ENCODE measurements at places on chromosomes 1 and 21.

DNA sequence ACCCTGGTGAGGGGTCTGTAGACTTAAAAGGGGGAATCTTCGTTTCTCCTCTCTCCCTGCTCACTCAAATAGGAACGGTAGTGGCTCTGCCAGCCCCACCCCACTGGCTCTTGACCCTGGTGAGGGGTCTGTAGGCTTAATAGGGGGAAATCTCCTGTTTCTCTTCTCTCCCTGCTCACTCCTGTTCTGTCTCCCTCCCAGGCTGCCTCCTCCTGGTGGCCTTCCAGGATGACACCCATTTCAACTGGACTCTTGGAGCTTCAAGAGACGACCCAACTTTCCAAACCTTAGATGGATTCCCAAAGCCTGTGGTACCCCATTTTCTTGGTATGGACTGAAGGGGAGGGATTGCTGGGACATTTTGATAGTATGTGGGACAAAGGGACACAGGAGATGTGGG lies 1.4 kb upstream of the EPHB2 start:
- H3K4me3 ChIP-seq: no peak overlapping the region
- no peak overlapping the region for H3K27ac ChIP-seq
- peaks cover 7% of the 10 kb centered on the region for H3K36me3 ChIP-seq
- H3K4me1 ChIP-seq: peaks cover 26% of the 10 kb centered on the region

- H3K36me3 ChIP-seq: no peaks in the 10 kb centered on the region
- H3K4me1 ChIP-seq: peaks cover 2% of the 10 kb centered on the region
- H3K4me3 ChIP-seq: no peak overlapping the region
- H3K27me3 ChIP-seq: peaks cover 18% of the 10 kb centered on the region
Observed at GRCh38 chr1:3690282-3691065, 38.2 kb downstream of the TP73 start.

GRCh38 chr1:247475793-247476192 lies 17.9 kb upstream of the OR2B11 start:
- DNase-seq: no peak
- H3K27ac ChIP-seq: no peak overlapping the region
- no peaks in the 10 kb centered on the region for H3K27me3 ChIP-seq
- H3K36me3 ChIP-seq: no peaks in the 10 kb centered on the region
- no peak overlapping the region for H3K4me3 ChIP-seq
- no peaks in the 10 kb centered on the region for H3K4me1 ChIP-seq

- no peak for DNase-seq
- H3K36me3 ChIP-seq: no peaks in the 10 kb centered on the region
- H3K27me3 ChIP-seq: no peaks in the 10 kb centered on the region
- no peak overlapping the region for H3K4me3 ChIP-seq
- no peak overlapping the region for H3K27ac ChIP-seq
Observed at GRCh38 chr1:225772848-225773247, 4.8 kb upstream of the SRP9 start.

DNA sequence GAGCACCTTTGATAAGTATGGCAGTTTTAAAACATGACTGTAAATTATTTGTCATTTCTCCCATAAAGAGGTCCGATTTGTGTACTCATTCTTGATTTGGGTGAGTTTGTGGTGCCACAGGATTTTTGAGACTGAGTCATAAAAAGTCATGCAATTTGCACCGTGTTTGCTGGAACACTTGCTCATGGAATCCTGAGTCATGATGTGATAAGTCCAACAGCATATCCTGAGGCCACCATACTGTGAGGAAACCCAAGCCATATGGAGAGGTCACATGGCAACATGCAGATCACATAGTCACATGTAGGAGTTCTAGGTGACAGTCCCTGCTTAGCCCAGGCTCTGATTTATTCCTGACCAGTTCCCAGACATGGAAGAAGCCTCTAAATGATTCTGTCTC lies 40.8 kb upstream of the PRRX1 start:
- H3K4me1 ChIP-seq: peaks cover 2% of the 10 kb centered on the region
- DNase-seq: peak; percentile 63
- H3K27ac ChIP-seq: no peak overlapping the region
- H3K4me3 ChIP-seq: no peak overlapping the region
- no peaks in the 10 kb centered on the region for H3K27me3 ChIP-seq

DNA sequence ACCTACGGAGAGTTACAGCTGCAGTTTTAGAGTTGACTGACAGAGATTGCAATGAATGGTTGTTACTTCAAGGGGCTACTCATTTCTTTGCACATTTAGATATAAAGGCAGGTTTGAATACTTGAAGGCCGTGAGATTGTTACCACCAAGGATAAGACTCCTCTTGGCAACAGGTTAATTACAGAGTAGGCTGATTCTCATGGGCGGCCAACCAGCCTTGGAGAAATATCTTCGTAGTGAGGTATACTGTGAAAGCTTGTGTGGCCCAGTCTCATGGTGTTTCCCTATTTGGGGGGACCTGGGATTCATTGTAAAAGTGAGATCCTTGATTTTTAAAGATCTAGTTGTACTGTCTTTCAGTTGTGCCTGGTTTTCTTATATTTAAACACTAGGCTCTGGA lies 103.2 kb upstream of the OLFM3 start:
- H3K36me3 ChIP-seq: no peaks in the 10 kb centered on the region
- no peak overlapping the region for H3K4me3 ChIP-seq
- H3K27ac ChIP-seq: no peak overlapping the region
- no peaks in the 10 kb centered on the region for H3K4me1 ChIP-seq
- no peaks in the 10 kb centered on the region for H3K27me3 ChIP-seq

GRCh38 chr1:212021563-212021962 lies 13.8 kb downstream of the INTS7 start:
- no peak for DNase-seq
- H3K27ac ChIP-seq: no peak overlapping the region
- H3K27me3 ChIP-seq: no peaks in the 10 kb centered on the region
- H3K4me1 ChIP-seq: no peaks in the 10 kb centered on the region

DNA sequence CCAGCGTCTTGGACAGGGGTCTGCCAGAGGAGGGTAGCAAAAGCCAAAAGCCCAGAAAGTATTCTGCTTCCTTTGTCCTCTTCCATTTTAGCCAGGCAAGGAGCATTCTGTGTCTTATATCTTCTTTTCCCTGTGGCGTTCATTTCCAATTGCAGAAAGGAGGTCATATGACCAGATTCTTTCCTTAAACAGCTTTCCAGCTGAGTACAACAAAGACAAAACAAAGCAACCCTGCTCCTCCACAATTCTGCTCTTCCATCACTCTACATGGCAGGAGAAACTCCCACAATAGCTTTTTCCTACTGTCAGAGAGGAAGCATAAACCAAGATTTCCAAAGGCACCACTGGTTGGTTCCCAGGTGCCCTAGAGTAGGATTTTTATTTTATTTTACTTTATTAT lies 19.7 kb downstream of the ENSA start:
- H3K4me3 ChIP-seq: no peak overlapping the region
- H3K27ac ChIP-seq: peak overlapping the region; percentile 38
- no peaks in the 10 kb centered on the region for H3K27me3 ChIP-seq
- H3K4me1 ChIP-seq: peaks cover 9% of the 10 kb centered on the region

GRCh38 chr1:231233735-231234417 lies 7.1 kb upstream of the GNPAT start:
- peaks cover 67% of the 10 kb centered on the region for H3K36me3 ChIP-seq
- peaks cover 4% of the 10 kb centered on the region for H3K4me1 ChIP-seq
- H3K27ac ChIP-seq: peak overlapping the region; percentile 13
- DNase-seq: no peak

GRCh38 chr1:207890136-207890738 lies 20.7 kb downstream of the CD34 start:
- peak overlapping the region; percentile 54 for H3K4me3 ChIP-seq
- peak; percentile 85 for DNase-seq
- H3K4me1 ChIP-seq: peaks cover 10% of the 10 kb centered on the region
- H3K27ac ChIP-seq: peak overlapping the region; percentile 92
- H3K27me3 ChIP-seq: no peaks in the 10 kb centered on the region
- no peaks in the 10 kb centered on the region for H3K36me3 ChIP-seq

GRCh38 chr1:22729912-22730311 lies 19.3 kb downstream of the EPHB2 start:
- H3K4me3 ChIP-seq: no peak overlapping the region
- H3K36me3 ChIP-seq: peaks cover 16% of the 10 kb centered on the region
- no peaks in the 10 kb centered on the region for H3K27me3 ChIP-seq
- H3K4me1 ChIP-seq: peaks cover 25% of the 10 kb centered on the region
- DNase-seq: no peak

- peaks cover 59% of the 10 kb centered on the region for H3K4me1 ChIP-seq
- no peaks in the 10 kb centered on the region for H3K27me3 ChIP-seq
- H3K36me3 ChIP-seq: peaks cover 28% of the 10 kb centered on the region
- DNase-seq: peak; percentile 99
- H3K27ac ChIP-seq: peak overlapping the region; percentile 99
Observed at GRCh38 chr1:201460814-201461644, 8.0 kb downstream of the PHLDA3 start.

DNA sequence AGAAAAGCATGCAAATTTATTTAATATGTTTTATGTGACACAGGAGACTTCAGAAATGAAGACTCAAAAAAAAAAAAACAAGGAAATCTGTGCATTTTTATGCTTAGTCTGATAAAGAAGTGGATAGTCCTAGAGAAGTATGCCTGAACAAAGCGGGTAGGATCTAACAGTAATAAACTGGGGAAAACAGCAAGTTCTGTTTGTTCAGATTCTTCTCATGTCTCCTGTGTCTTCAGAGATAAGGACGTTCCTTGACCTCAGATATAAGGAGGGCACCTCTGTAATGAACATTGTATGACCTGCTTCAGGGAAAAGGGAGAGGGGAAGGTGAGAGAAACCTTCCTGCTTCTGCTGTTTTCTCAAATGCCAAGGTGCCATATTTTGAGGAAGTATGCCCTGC lies 67.7 kb upstream of the TNFSF18 start:
- H3K4me3 ChIP-seq: no peak overlapping the region
- H3K4me1 ChIP-seq: peaks cover 1% of the 10 kb centered on the region
- H3K27ac ChIP-seq: no peak overlapping the region

DNA sequence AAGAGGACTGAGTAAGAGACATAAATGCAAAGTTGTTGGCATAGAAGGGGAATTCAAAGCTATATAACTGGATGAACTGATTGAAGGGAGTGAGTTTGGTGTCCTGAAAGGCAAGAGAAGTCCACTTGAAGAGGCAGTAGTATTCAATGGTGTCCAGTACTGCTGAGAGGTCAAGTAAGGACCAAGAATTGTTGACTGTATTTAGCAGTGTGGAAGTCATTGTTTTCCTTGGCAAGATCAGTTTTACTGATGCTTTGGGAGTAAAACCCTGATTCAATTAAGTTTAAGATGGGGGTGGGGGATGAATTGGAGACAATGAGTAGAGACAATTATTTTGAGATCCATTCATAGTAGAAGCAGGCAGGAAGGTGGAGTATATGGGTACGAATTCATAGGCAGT lies 5.8 kb upstream of the LRRC8D start:
- no peak for DNase-seq
- no peaks in the 10 kb centered on the region for H3K4me1 ChIP-seq
- no peak overlapping the region for H3K27ac ChIP-seq
- no peak overlapping the region for H3K4me3 ChIP-seq
- H3K36me3 ChIP-seq: no peaks in the 10 kb centered on the region

GRCh38 chr1:201054091-201054543 lies 30.6 kb upstream of the KIF21B start:
- H3K4me3 ChIP-seq: no peak overlapping the region
- H3K27ac ChIP-seq: no peak overlapping the region
- H3K4me1 ChIP-seq: no peaks in the 10 kb centered on the region
- H3K27me3 ChIP-seq: peaks cover 69% of the 10 kb centered on the region

GRCh38 chr1:19815801-19816736 lies 986 bp upstream of the RNF186 start:
- no peaks in the 10 kb centered on the region for H3K36me3 ChIP-seq
- no peak overlapping the region for H3K27ac ChIP-seq
- H3K27me3 ChIP-seq: no peaks in the 10 kb centered on the region
- DNase-seq: no peak
- H3K4me3 ChIP-seq: no peak overlapping the region

GRCh38 chr1:185534801-185535200 lies 199.4 kb upstream of the HMCN1 start:
- peaks cover 4% of the 10 kb centered on the region for H3K27me3 ChIP-seq
- no peaks in the 10 kb centered on the region for H3K4me1 ChIP-seq
- H3K27ac ChIP-seq: no peak overlapping the region
- H3K36me3 ChIP-seq: no peaks in the 10 kb centered on the region
- H3K4me3 ChIP-seq: no peak overlapping the region
- DNase-seq: no peak

DNA sequence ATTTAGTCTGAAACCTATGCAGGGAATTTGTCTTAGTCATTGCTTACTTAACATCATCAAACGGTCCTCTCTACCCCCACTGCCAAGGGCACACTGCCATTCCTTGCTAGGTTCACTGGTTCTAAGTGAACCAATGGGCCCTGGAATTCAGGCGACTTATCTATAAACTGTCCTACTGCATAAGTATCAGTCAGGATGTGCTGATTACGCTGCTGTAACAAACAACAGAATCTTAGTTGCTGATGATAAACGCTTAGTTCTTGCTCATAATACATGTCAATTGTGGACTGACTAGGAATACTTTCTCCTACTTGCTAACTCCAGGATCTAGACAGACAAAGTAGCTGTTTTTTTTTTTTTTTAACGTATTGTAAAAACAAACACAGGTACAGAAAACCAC lies 136.1 kb downstream of the PRDM2 start:
- peaks cover 14% of the 10 kb centered on the region for H3K27me3 ChIP-seq
- no peak overlapping the region for H3K4me3 ChIP-seq
- no peaks in the 10 kb centered on the region for H3K36me3 ChIP-seq
- H3K4me1 ChIP-seq: no peaks in the 10 kb centered on the region

- H3K27me3 ChIP-seq: no peaks in the 10 kb centered on the region
- H3K4me1 ChIP-seq: peaks cover 4% of the 10 kb centered on the region
- DNase-seq: no peak
- H3K36me3 ChIP-seq: peaks cover 100% of the 10 kb centered on the region
- H3K4me3 ChIP-seq: no peak overlapping the region
Observed at GRCh38 chr1:92839442-92839841, 7.6 kb downstream of the RPL5 start.

GRCh38 chr1:34398916-34399275 lies 222.2 kb downstream of the C1orf94 start:
- no peak overlapping the region for H3K27ac ChIP-seq
- no peaks in the 10 kb centered on the region for H3K4me1 ChIP-seq
- DNase-seq: no peak
- H3K36me3 ChIP-seq: no peaks in the 10 kb centered on the region
- no peak overlapping the region for H3K4me3 ChIP-seq
- no peaks in the 10 kb centered on the region for H3K27me3 ChIP-seq

DNA sequence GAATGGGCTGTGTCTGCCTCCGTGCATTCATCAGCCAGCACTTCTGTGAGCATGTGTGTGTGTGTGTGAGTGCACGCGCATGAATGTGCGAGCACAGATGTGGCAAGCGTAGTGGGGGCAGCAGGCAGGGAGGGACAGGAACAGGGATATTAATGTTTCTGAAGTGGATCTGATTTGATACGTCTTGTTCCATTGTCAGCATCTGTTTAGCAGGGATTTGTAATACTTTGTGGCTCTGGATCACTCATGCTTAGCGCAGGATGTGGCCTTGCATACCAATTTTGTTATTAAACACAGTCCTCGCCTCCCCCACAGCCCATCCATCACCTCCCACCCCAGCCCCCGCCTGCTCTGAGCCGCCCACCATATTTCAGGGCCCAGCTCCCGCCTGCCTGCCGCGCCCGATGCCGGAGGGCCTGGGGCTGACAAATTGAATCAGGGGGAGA lies 52.4 kb downstream of the TMEM53 start:
- no peak overlapping the region for H3K27ac ChIP-seq
- H3K4me3 ChIP-seq: no peak overlapping the region
- H3K27me3 ChIP-seq: peaks cover 4% of the 10 kb centered on the region
- DNase-seq: no peak
- H3K36me3 ChIP-seq: no peaks in the 10 kb centered on the region
- peaks cover 9% of the 10 kb centered on the region for H3K4me1 ChIP-seq
